Nucleus accumbens (tissue), 56 donors: ENCODE measurements at places on chromosomes 6 and 20.

DNA sequence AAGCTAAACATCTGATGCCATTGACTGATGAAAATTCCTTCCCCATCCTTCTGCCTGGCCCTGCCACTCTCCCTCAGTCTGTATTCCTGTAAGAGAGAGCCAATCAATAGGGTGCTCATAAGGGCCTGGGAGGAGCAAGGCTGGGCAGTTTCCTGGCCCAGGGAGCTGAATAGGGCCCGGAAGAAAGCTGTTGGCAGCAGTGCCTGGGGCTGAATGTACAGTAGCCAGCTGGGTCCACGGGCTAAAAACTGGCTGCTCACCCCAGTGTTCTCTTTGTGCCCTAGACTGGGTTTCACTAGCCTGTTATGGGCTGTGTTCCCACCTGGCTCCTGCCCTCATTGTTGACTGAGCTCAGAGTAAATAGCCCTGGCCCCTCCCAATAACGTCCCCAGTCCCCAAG is 1.7 kb upstream of the WFDC2 start:
- DNase-seq, result peak; percentile 6

GRCh38 chr6:44154067-44154466 is 4.6 kb upstream of the CAPN11 start:
- no peak for DNase-seq

GRCh38 chr6:69594405-69594804 is 202.4 kb downstream of the LMBRD1 start:
- DNase-seq, result no peak

GRCh38 chr6:142867355-142867801 is 77.6 kb downstream of the HIVEP2 start:
- no peak for DNase-seq

GRCh38 chr6:154371281-154371680 is 14.7 kb upstream of the IPCEF1 start:
- no peak for DNase-seq

DNA sequence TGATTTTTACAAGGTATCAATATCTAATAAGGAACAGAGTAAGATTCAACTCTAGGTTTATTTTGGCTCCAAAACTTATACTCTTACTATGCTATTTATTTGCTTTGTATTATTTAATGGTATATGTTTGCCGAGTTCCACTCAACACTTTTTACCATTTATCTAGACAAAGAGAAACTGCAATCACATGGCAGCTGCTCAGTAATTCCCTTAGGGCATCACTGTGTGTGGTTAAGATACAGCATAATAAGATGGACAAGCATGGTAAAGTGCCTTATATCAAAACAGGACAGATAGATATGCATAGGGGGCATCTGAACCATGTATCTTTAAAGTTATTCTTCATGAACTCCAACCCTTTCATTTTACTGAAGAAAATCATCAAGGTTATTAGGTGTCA is 483.0 kb upstream of the ID4 start:
- no peak for DNase-seq

DNA sequence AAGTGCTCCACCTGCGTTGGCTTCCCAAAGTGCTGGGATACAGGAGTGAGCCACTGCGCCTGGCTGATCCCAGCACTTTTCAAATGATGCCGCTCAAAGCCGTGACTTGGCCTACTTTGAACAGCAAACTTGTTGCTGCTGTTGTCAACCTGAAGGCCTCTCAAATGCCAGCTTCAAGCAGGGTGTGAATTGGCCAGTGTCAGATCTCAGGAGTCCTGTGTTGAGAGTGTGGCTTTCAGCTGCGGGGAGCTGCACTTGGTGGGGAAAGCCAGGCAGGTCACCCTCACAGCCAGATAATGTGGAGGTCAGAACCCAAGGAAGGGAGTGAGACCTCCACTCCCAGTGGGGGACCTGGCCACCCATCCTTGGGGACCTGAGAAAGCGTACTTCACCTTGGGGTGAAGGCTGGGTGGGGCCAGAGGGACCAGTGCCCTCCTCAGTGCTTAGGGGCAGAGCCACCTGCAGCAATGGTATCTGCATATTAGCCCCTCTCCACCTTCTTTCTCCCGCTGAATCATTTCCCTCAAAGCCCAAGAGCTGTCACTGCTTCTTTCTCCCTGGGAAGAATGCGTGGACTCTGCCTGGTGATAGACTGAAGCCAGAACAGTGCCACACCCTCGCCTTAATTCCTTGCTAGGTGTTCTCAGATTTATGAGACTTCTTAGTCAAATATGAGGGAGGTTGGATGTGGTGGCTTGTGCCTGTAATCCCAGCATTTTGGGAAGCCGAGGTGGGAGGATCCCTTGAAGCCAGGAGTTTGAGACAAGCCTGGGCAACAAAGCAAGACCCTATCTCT is 19.1 kb upstream of the PANK2 start:
- no peak for DNase-seq

DNA sequence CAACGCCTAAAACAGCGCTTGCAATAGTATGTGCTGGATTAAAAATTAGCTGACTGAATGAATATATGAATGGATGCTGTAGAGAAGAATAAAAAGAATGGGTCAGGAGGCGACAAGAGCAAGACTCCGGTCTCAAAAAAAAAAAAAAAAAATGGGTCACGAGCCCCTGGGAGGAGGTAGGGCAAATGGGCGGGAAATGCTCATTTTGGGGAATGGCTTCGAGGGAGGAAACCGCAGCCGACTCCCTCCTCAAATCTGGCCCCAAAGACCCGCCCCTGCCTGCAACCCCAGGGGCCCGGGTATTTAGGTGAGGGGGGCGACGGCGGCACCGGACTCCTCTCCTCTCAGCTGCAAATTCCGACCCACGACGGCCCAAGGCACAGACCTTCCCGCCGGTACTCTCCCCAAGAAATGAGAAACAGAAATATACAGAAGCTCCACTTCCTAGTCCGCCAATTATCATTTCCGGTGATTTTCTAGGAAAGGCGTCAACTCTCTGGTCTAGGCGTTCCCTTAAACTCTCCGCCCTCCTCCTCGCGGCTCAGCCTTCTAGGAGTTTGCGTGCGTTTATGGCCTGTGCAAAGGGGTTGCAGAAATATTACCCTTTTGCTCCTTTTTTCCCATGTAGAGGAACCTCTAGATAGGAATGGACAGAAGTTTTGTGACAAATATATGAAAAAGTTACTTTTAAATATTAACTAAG is at the start of gene ZNF311:
TSS of gene ZNF311 (minus strand) at position 133 of the 703 bp plus-strand sequence. CDS start 1,361 bp downstream, outside the sequence.
- peak; percentile 55 for DNase-seq

DNA sequence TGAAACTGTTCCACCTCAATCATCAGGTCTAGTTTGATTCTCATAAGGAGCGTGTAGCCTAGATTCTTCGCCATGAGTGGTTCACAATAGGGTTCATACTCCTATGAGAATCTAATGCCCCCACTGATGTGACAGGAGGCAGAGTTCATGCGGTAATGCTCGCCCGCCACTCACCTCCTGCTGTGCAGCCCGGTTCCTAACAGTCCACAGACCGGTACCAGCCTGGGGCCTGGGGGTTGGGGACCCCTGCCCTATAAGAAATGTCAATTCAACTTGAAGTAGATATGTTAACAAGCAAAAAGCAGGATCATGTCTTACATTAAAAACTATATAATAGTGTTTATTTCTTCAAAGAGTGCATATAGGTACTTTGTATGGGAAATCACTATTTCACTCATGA is 216.5 kb downstream of the COL19A1 start:
- no peak for DNase-seq

GRCh38 chr6:142444376-142444775 is 142.6 kb downstream of the ADGRG6 start:
- DNase-seq, result no peak
